NCI-H1105 (cell line): ENCODE measurements at places on chromosomes 12 and 14.
A peak's percentile ranks its signal among the peaks of the same experiment; 100 is the strongest.

DNA sequence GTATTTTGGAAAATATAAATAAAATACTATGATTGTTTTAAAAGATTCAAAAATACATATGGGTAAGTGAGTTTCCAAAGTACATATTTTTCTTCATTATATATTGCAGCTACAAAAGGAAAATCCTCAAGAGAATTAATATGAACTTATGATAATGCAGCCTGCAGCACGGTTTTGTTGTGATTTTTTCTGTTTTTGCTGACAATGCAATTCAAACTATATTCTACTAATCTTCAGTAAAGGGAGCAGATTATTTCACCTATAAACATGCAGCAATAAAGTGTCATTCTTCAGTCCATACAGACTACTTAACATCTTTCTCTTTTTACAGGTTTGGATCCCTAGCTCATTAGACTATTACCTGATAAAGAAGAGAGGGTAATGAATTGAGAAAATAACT, 582.1 kb upstream of the MGAT4C start:
- no peak for DNase-seq

GRCh38 chr12:82876075-82876474, 189.4 kb downstream of the TMTC2 start:
- no peak for DNase-seq

DNA sequence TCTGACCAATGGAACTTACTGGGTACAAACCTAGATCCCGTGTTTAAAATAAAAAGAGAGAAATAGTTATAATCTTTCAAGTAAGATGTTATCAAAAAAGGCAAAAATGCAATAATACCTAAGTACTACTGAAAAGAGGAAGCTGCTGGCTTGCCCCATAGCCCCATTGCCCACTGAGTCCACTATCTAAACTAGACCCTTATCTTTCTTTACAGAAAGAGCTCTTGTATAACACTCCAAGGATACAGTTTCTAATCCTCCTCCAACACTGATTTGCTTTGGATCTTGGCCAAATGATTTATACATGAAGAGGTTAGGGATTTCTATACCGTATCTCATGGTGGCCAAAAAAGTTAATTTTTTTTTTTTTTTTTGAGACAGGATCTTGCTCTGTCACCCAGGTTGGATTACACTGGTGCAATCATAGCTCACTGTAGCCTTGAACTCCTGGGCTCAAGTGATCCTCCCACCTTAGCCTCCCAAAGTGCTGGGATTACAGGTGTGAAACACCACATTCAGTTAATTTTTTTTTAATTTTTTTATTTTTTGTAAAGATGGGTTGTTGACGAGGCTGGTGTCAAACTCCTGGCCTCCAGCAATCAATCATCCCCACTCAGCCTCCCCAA, 2.6 kb downstream of the GXYLT1 start:
- no peak for DNase-seq

DNA sequence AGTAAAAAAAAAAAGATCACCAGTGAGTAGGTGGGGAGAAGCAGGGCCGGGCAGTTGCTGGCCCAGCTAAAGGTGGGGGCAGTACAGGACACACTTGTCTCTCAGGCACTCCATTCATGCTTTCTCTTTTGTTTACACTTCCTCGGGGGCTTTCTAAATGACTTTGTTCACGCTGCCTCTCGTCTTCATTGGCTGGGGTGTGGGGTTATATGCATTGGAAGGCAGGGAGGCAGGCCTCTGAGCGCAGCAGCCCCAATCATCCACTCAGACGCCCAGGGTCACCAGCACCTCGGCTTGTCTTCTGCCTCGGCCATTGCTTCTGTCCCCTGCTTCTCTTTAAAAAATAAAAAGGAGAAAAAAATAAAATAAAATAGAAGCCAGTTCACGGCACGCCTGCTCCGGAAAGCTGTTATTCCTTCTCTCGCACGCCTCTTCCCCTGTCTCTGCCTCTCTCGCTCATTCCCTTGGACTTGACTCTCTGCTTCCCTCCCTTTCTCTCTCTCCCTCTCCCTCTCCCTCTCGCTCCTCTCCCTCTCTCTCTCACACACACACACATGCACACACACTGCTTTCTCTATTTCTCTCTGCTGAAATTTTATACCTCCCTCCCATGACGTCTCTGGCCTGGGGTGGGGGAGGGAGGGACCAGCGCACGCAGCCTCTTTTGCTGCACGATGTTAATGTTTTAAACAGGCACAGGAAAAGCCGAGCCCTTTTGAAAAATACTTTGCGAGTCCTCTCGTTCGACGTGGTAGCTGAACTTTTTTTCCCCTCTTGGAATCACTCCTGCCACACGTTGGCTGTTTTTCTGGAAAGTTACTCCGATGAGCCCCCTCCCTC, at the start of gene TGFB3:
TSS of gene TGFB3 (minus strand) at position 570 of the 840 bp plus-strand sequence. CDS start 1,102 bp downstream, outside the sequence.
- peak; percentile 17 for DNase-seq

DNA sequence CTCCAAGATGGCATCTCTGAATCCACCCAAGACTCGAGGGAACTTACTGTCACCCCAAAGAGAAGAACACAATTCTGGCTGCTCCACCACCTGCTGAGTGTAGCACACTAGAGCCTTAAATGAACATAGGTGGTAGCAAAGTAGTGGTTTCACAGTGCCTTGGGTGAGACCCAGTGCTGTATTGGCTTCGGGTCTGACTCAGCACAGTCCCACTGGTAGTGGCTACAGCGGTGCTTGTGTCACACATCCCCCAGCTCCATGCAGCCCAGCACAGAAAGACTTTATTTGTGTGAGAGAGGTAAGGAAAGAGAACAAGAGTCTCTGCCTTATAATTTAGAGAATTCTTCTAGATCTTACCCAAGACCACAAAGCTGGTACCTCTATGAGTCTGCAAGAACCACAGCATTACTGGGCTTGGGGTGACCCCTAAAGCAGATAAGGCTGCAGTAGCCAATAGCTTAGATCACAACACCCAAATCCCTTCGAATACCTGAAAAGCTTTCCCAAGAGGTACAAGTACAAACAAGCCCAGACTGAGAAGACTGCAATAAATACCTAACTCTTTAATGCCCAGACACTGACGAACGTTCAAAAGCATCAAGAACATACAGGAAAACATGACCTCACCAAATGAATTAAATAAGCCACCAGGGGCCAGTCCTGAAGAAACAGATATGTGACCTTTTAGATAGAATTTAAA, 83.3 kb upstream of the SLC38A4 start:
- DNase-seq = no peak

GRCh38 chr12:129700036-129700435, 203.8 kb downstream of the TMEM132D start:
- no peak for DNase-seq

- no peak for DNase-seq
Observed at GRCh38 chr14:74203639-74204038, 35.6 kb upstream of the VSX2 start.

- no peak for DNase-seq
Observed at GRCh38 chr14:99717682-99718013, 33.5 kb downstream of the CYP46A1 start.

DNA sequence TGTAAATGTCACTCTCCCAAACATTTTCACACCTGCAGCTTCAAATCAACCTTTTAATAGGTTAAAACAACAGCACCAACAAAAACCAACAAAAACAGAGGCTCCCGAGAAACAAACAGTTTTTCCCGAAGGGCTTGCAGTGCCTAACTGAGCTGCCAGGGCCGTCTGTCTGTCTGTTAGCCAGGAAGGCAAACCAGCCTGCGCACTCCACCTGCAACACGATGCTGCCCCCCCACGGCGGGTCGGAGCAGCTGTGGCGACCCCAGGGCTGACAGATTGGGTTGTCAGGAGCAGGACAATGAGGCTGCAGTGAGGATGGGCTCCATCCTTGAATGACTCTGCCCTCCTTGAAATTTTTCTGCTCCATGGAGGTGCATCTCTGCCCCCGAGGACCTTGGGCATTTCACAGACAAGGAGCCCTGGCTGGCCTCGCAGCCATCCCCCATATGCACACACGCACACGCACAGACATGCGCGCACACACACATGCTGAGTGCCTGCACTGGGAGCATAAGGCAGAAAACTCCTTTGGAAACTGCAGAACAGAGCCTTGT, 2.6 kb downstream of the RTL1 start:
- DNase-seq = no peak

GRCh38 chr14:67503331-67503730, 14.8 kb upstream of the TMEM229B start:
- no peak for DNase-seq

DNA sequence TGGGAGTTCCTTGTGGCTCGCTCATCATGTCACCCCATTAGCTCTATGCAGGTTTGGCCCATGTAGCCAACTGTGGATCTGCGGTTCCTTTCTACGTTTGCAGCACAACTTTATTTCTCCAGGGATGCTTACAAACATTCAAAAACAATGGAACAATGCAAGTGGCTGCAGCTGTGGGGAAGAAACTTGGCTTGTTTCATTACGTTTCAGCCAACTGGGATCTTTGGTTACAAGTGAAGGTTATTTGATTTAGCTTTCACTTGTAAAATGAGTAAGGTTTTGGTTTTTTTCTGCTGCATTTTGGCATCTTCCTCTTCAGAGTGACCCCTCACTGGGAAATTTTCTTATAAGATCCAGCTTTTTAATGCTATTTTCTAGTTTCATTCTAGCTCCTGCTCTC, 105.9 kb downstream of the PLXNC1 start:
- DNase-seq = no peak

GRCh38 chr14:101977311-101978071, 13.1 kb downstream of the DYNC1H1 start:
- DNase-seq = no peak
